Activated CD4-positive, alpha-beta T cell treated with anti-CD3 and anti-CD28 coated beads, Interleukin-2, amount 10 ng/mL, durations not matched to agents 7 days and 5 days (primary cell): ENCODE measurements at places on chromosomes 5 and 9.
A peak's percentile ranks its signal among the peaks of the same experiment; 100 is the strongest.

DNA sequence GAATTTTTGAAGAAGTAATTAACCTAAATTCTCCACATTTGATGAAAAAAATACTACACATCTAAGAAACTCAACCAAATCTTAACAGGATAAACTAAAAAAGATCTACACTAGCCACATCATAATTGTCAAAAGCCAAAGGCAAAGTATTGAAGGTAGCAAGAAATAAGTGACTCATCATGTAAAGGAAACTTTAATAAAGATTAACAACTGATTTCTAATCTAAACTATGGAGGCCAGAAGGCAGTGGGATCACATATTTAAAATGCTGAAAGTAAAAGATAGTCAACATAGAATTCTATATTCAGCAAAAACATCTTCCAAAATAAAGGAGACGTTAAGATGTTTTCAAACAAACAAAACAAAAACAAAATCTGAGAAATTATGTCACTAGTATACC lies 2002.9 kb downstream of the MAT2B start:
- no peak for DNase-seq
- H3K27ac ChIP-seq, result no peak overlapping the region
- no peaks in the 10 kb centered on the region for H3K27me3 ChIP-seq
- no peak overlapping the region for H3K4me3 ChIP-seq
- no peaks in the 10 kb centered on the region for H3K36me3 ChIP-seq

- H3K36me3 ChIP-seq, result peaks cover 58% of the 10 kb centered on the region
- peaks cover 70% of the 10 kb centered on the region for H3K4me1 ChIP-seq
- peak overlapping the region; percentile 82 for H3K27ac ChIP-seq
- H3K27me3 ChIP-seq, result no peaks in the 10 kb centered on the region
- DNase-seq, result peak; percentile 37
Observed at GRCh38 chr5:151097820-151098767, 17.3 kb upstream of the TNIP1 start.

- H3K4me1 ChIP-seq, result peaks cover 2% of the 10 kb centered on the region
- H3K36me3 ChIP-seq, result peaks cover 4% of the 10 kb centered on the region
- no peaks in the 10 kb centered on the region for H3K27me3 ChIP-seq
- no peak overlapping the region for H3K27ac ChIP-seq
- H3K4me3 ChIP-seq, result no peak overlapping the region
- no peak for DNase-seq
Observed at GRCh38 chr9:95181226-95181818, 136.2 kb downstream of the FANCC start.

DNA sequence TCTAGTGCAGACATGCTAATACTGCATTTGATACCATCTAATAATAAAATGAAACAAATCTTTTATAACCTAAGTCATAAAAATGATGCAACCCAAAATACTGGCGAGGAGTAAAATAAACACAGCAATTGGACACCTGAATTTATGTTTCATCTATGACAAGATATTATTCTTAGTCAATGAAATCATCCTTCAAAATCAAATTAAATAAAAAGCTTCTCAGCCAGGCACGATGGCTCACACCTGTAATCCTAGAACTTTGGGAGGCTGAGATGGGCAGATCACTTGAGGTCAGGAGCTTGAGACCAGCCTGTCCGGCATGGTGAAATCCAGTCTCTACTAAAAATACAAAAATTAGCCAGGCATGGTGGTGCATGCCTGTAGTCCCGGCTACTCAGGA lies 179.0 kb downstream of the TMEM232 start:
- H3K4me3 ChIP-seq, result no peak overlapping the region
- H3K4me1 ChIP-seq, result no peaks in the 10 kb centered on the region
- H3K27me3 ChIP-seq, result no peaks in the 10 kb centered on the region
- H3K27ac ChIP-seq, result no peak overlapping the region

- no peaks in the 10 kb centered on the region for H3K36me3 ChIP-seq
- H3K27ac ChIP-seq, result no peak overlapping the region
- DNase-seq, result no peak
- H3K4me1 ChIP-seq, result no peaks in the 10 kb centered on the region
Observed at GRCh38 chr9:116323571-116323970, 170.0 kb downstream of the PAPPA start.

- no peaks in the 10 kb centered on the region for H3K27me3 ChIP-seq
- no peak overlapping the region for H3K27ac ChIP-seq
- H3K4me3 ChIP-seq, result no peak overlapping the region
- H3K36me3 ChIP-seq, result no peaks in the 10 kb centered on the region
- no peak for DNase-seq
Observed at GRCh38 chr9:106039151-106039935, 345.0 kb downstream of the TMEM38B start.

- H3K36me3 ChIP-seq, result no peaks in the 10 kb centered on the region
- peaks cover 65% of the 10 kb centered on the region for H3K27me3 ChIP-seq
- DNase-seq, result no peak
- no peak overlapping the region for H3K27ac ChIP-seq
- H3K4me3 ChIP-seq, result no peak overlapping the region
Observed at GRCh38 chr9:21747175-21747574, 55.3 kb upstream of the MTAP start.

DNA sequence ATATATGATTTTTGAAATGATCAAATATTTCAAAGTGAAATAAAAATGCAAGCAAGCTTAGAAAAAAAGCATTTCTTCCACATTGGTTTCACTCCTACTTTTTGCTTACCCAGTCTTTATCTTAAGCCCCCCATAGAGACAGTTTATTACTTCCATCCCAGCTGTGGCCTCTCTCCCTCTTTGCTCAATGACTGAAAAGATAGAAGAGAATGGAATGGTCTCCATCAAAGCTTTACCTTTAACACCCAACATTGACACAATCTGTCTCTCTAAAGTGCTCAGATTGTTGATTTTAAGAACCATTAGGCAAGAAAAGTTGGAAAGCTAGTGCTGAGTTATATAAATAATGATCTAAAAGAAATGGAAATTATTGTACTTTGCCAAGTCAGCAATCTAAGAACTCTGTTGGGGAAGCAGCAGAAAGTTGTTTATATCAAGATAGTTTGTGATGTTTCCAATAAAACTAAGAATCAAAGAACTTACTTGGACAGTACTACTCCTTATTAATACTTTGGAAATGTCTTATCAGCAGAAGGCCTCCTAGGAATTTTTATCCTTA lies 277.5 kb upstream of the NREP start:
- no peak overlapping the region for H3K27ac ChIP-seq
- no peak for DNase-seq
- no peaks in the 10 kb centered on the region for H3K36me3 ChIP-seq
- H3K27me3 ChIP-seq, result no peaks in the 10 kb centered on the region
- H3K4me3 ChIP-seq, result no peak overlapping the region
- no peaks in the 10 kb centered on the region for H3K4me1 ChIP-seq

DNA sequence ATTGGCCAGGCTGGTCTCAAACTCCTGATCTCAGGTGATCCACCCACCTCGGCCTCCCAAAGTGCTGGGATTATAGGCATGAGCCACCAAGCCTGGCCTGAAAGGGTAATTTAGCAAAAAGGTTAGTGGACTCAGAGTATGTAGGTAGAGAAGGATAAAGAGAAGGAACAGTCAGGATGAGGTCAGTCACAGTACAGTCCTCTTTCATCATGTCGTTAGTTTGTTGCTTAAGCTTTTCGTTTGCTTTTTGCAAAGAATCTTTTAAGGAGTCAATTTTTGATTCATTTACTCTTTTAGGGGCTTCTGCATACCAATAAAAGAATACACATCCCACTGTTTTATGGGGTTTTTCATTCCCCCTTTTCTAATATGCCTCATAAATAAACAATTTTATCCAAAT lies 17.8 kb upstream of the GBGT1 start:
- peaks cover 24% of the 10 kb centered on the region for H3K27me3 ChIP-seq
- peaks cover 17% of the 10 kb centered on the region for H3K4me1 ChIP-seq
- no peak overlapping the region for H3K4me3 ChIP-seq
- no peaks in the 10 kb centered on the region for H3K36me3 ChIP-seq

DNA sequence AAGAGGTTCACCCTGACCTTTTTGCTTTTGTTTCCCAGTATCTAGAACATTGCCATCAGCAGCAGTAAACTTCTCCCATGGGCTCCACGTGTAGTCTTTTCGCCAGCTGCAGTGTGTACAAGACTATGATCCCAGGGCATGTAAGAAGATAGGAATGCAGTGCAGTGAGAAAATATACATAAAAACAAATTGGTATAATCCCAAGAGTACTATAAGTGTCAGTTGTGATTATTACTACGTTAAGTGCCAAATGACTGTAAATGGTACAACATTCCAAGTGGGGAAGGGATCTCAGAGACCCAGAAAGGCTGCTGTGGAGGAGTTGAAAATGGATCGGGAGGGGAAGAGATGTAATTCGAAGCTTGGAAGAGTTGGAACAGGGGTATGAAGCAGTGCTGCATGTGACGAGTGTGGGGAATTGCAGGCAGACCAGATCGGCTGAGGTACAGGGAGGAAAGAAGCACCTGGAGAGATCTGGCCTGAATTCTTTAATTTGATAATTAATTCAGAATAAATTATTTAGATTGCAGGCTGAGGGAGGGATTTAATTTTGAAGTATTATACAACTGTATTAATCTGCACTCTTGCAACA lies 95.1 kb downstream of the FBXL7 start:
- no peak for DNase-seq
- H3K27me3 ChIP-seq, result no peaks in the 10 kb centered on the region
- no peak overlapping the region for H3K27ac ChIP-seq
- H3K4me1 ChIP-seq, result no peaks in the 10 kb centered on the region
- no peak overlapping the region for H3K4me3 ChIP-seq

DNA sequence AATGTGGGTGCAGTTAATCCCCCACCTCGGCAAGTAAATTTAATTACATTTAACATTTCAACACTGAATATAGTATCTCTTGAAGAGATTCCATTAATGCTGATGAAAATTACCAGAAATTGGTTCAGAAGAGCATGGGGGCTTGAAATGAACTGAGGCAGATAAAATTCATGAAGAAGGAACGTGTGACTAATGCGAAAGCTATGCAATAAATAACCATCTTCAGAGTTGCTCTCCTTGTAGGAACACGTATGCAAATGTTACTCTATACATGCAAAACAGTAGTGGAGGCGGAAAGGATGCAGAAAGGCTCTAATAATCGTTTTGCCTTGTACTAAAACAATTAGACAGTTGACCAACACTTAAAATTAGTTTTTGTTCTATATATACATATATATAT lies 320.2 kb downstream of the CTNND2 start:
- no peaks in the 10 kb centered on the region for H3K4me1 ChIP-seq
- no peaks in the 10 kb centered on the region for H3K36me3 ChIP-seq
- DNase-seq, result no peak
- H3K27me3 ChIP-seq, result no peaks in the 10 kb centered on the region
- H3K27ac ChIP-seq, result no peak overlapping the region

DNA sequence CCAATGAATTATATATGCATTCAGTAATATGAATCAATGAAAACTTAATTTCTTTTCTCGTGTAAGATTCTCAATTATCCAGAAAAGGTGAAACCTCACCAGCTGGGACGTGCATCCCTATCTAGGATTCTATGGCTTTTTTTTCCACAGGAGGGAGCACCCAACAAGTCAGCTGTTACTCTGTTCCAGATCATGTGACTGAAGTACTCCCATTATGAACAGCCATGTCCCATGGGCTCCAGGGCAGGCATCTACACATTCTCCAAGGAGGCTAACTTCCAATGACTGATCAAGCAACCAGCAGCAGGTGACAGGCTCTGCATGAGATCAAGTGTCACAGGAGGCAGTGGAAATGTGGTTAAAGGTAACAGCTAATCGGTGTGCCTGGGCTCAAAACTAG lies 118.8 kb downstream of the ELAVL2 start:
- no peaks in the 10 kb centered on the region for H3K36me3 ChIP-seq
- H3K27ac ChIP-seq, result no peak overlapping the region
- H3K4me3 ChIP-seq, result no peak overlapping the region
- DNase-seq, result no peak

GRCh38 chr9:118364266-118365106 lies 660.3 kb downstream of the TLR4 start:
- no peak overlapping the region for H3K4me3 ChIP-seq
- no peak for DNase-seq
- H3K36me3 ChIP-seq, result no peaks in the 10 kb centered on the region
- no peaks in the 10 kb centered on the region for H3K27me3 ChIP-seq

- H3K27me3 ChIP-seq, result no peaks in the 10 kb centered on the region
- H3K27ac ChIP-seq, result no peak overlapping the region
- no peaks in the 10 kb centered on the region for H3K4me1 ChIP-seq
Observed at GRCh38 chr5:141771562-141771961, 89.5 kb upstream of the ARAP3 start.

GRCh38 chr9:103037508-103038477 lies 42.7 kb downstream of the CYLC2 start:
- no peaks in the 10 kb centered on the region for H3K36me3 ChIP-seq
- no peaks in the 10 kb centered on the region for H3K27me3 ChIP-seq
- no peak for DNase-seq
- no peak overlapping the region for H3K4me3 ChIP-seq

DNA sequence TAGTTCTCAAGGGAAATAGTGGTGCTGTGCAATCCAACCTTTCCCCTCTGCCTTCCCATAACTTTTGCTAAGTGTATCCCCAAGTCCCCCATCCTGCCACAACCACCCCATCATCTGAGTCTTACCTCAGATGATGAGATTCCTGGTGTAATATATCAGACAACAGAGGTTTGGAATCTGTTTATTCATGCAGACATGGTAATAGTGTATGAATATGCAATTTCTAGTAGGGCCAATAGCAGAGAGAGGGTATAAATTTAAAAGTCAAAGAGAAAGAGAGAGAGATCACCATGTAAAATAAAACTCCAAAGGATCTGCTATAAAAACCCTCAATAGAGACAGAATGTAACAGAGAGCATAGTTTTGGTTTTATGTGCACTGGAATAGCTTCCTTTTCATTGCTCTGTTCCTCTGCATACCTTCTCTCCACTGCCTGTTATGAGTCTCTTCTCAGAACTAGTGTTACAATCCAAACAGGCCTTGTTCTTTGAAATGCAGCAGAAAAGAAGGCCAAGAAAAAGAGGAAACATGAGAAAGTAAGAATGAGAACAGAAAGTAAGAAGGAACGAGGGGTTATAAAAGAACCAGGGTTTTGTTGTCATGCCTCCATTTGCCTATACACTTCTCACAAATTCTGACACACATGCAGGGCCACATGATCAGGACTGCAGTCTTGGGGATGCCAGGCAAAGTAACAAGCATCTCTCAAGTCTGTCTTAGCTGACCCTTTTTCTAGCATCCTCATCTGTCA lies 278.0 kb downstream of the CETN3 start:
- H3K36me3 ChIP-seq, result no peaks in the 10 kb centered on the region
- no peaks in the 10 kb centered on the region for H3K4me1 ChIP-seq
- no peak overlapping the region for H3K27ac ChIP-seq
- no peak for DNase-seq
- H3K27me3 ChIP-seq, result no peaks in the 10 kb centered on the region

DNA sequence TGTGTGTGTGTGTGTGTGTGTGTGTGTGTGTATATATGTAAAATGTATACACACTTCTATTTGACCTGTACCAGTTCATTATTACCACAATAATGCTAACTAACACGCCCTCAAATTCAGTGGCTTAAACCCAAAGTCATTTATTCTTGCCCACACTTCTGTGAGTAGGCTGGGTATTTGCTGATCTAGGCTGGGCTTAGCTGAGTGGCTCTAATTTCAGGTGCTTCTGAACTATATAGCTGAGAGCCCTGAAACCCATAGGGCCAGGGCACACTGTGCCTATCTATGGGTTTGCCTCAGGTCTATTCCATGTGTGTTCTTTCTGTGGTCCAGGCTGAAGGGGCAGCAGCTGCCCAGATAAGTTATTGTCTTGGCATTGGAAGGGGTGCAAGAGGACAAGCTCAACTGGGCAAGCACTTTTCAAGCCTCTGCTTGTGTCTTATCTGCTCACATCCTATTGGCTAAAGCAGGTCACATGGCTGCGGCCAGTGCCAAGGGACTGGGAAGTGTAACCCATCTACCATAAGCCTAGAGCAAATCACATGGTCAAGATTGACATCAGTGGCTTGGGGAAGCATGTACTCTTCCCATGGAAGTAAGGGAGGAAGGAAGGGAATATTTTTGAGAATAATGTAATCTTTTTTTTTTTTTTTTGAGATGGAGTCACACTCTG lies 139.9 kb downstream of the PALM2AKAP2 start:
- peaks cover 38% of the 10 kb centered on the region for H3K4me1 ChIP-seq
- no peak overlapping the region for H3K4me3 ChIP-seq
- peaks cover 3% of the 10 kb centered on the region for H3K36me3 ChIP-seq
- H3K27ac ChIP-seq, result peak overlapping the region; percentile 14
- DNase-seq, result no peak
- no peaks in the 10 kb centered on the region for H3K27me3 ChIP-seq
